Activated CD4-positive, alpha-beta T cell treated with anti-CD3 and anti-CD28 coated beads, Interleukin-2, amount 50 U/mL, for 4 hours (primary cell): ENCODE measurements at places on chromosomes 16 and 17.

- DNase-seq = no peak
Measured at GRCh38 chr16:89616623-89617022, 3.2 kb downstream of the DPEP1 start.

DNA sequence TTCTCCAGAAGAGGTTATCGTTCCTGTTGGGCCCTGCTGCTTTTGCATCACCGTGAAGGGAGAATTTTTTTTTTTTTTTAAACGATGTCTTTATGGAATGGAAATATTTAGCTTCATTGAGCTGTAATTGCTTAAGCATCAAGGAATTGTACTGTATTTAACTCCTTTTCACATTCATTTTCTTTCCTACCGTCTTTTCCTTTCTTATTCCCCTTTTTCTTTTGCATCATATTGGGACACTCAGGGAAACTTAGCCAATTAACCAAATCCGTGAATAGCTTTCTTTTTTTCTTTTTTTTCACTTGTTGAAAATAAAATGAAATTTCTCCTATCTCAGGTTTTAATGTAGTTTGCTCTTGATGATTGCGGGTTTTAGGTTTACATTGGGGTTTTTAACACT lies 1.5 kb downstream of the TNRC6A start:
- DNase-seq = no peak

GRCh38 chr17:38343608-38344419 lies at the start of gene GPR179:
Gene GPR179, minus strand, starts transcription at chr17:38343956. Its CDS starts 167 bp downstream, at chr17:38343789.
- no peak for DNase-seq

GRCh38 chr17:74448756-74449155 lies 16.9 kb downstream of the GPRC5C start:
- DNase-seq = no peak

DNA sequence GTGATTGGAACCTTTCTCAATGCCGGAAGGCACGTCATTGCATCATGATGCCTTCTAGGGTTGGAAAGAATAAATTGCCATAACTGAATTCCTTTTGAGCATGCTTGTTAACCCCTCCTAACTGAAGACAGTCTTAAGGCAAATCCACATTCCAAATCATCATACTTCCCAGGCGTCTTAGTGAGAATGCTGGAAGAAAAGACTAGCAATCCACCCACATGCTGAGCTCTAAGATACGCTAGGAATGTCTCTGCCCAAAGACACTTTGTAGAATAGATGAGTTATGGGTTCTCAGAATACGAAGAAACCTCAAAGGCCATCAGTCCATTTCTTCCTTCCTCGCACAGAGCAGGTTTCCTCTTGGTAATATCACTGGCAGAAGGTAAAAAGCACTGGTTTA lies 486.5 kb downstream of the HS3ST4 start:
- no peak for DNase-seq

GRCh38 chr17:31318298-31318801 lies 3.1 kb downstream of the EVI2A start:
- DNase-seq = peak; percentile 35

DNA sequence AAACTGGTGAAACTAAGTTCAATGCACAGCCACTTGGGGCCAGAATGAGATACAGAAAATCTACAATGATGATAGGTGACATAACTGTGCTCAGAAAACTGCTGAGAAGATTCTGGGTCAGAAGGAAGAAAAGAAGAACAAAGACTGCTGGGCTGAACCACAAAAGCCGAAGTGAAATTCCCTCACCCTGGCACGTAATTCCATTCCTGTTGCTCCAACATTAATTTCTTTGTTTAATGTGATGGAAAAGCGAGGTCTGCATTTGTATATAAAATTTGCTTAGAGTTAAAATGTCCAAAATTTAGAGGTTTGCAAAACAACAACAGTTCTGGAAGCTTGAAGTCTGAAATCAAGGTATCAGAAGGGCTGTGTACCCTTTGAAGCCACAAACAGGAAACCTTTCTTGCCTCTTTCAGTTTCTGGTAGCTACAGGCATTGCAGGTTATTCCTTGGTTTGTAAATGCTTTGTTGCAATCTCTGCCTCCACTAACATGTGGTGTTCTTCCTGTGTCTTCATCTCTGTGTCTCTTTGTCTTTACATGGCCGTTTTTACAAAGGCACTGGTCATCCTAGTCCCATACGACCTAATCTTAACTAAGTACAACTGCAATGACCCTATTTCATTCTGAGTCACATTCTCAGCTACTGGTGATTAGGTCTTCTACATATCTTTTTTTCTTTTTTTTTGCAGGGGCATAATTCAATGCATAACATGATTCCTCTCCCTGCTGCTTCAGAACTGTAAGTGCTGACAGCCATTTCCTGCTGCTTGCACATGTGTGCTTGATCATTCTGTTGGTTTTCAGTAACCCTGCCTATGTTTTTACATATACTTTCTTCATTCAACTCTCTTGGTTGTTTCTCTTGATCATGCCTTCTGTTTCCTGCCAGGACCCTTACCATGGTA lies 603.0 kb upstream of the CDH8 start:
- DNase-seq = no peak

DNA sequence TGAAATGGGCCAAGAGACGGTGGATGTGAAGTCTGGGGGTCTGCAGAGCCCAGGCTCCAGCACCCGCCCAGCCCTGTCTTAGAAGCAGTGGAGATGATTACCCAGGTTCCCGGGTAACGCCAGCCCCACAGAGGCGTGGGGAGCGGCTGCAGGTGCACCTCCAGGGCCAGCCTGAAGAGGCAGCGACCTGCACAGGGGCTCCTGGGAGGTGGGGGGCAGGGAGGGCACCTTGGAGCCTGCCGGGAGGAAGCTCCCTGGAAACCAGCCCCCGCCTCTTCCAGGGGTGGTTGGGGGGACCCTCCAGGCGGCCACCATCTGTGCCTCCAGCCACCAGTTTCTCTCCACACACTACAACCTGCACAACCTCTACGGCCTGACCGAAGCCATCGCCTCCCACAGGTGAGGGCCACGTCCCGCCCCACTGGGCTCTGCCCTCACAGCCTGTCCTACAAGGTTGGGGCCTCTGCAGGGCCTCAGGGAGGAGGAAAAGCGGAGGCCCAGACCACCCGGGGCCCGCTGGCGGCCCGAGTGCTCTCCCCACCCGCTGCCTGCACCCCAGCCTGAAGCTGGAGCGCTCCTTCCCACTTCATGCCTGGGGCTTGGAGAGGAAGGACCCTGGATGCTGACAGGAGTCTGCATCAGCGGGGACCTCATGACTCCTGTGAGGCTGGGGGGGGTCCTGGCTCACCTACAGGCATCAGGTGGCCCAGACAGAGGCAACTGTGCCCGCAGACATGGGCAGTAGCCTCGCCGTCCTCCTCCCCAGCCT lies 10.5 kb downstream of the GAA start:
- no peak for DNase-seq

- no peak for DNase-seq
Measured at GRCh38 chr17:7885367-7886226, 3.0 kb upstream of the CHD3 start.

DNA sequence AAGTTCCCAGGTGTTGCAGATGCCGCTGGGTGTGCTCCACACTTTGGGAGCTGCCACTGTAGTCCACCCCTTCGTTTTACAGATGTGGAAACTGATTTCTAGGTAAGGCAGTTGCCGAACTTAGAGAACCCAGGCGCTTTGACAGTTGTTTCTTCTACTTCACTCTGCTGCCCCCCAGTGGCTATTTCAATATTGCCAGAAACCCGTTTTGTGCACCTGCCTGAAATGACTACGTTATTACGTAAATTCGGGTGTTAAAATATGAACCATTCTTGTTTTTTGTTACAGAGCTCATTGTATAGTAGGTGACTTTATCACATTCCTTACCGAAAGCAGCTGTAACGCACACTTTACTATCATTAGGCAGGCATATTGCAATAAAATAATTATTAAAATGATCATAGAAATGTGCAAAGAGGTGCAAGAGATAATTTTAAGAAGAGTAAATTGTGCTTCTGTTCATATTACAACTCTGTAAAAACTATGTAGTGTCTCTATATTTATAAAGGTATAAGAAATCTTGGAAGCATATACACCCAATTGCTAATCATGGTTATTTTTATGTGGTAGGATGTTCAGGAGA lies 44.9 kb downstream of the OTOA start:
- DNase-seq = peak; percentile 91

DNA sequence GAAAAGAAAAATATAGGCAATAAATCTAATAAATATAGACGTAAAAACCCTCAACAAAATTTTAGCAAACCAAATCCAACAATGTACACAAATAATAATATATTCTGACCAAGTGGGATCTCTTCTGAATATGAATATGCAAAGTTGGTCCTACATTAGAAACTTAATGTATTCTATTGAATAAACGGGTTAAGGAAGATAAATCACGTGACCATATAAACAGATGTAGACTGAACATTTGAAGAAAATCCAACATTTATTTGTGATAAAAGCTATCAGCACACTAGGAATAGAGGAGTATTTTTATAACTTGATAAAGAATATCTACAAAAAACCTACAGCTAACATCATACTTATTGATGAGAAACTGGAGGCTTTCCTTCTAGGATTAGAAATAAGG lies 502.8 kb upstream of the KIF2B start:
- DNase-seq = no peak

- peak; percentile 37 for DNase-seq
Measured at GRCh38 chr17:44197980-44198720, 1.5 kb downstream of the ATXN7L3 start.

GRCh38 chr16:79287424-79287917 lies 313.1 kb downstream of the MAF start:
- no peak for DNase-seq

DNA sequence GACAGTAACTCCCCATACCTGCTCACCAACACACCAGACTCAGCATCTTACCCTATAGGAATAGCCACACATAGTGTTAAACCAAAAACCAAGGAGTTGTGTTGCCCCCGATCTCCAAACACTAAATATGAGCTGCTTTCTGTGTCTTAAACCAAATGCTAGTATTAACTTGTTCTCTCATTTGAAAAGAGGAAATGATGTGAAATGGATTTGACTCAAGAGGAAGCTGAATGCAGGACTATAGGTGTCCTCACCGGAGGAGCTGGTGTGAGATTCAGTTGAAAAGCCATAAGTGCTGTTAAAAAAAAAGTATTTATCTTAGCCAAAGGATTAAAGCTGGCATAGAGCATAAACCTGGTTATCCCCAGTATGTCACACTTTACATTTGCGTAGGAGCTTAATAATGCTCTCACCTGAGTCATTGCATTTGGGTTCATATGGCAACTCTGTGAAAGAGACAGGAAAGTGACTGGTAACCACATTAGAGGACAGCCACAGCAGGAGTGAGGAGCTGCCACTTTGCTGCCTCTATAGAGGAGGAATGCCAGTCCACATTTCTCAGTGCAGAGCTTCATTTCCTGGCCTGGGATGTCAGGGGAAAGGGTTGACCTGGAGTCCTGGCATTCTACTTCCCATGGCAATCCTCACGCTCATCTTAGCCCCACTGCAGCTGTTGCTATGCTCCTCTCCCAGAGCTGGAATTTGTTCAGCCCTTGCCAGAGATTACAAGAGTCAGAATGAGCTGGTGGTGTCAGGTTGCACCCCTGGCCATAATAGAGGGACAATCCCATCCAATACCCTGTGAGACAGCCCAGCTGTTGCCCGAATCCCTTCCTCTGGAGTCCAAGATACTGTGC lies 143.3 kb upstream of the ANKFN1 start:
- DNase-seq = no peak

DNA sequence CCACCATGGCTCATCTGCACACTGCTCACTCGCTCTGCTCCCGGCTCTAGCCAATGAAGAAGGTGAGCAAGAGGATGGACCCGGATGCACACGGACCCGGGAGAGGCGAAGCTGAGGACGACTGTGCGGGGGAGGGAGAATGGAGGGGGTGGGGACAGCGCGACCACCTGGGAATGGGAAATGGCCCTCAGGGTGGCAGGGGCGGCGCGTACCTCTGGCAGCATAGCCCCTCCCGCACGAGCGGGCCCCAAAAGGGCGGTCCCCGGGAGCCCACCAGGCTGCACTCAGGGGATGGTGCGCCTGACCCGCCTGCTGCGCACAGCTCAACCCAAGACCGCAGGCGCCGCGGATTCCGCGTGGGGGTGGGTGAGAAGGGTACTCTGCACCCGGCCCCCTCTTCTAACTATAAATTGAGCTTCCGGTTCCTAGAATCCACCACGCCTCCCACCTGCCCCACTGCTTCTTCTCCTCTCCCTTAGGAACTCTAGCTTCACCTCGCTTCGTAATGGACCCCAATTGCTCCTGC lies 6.1 kb downstream of the MT1H start:
- peak; percentile 31 for DNase-seq

DNA sequence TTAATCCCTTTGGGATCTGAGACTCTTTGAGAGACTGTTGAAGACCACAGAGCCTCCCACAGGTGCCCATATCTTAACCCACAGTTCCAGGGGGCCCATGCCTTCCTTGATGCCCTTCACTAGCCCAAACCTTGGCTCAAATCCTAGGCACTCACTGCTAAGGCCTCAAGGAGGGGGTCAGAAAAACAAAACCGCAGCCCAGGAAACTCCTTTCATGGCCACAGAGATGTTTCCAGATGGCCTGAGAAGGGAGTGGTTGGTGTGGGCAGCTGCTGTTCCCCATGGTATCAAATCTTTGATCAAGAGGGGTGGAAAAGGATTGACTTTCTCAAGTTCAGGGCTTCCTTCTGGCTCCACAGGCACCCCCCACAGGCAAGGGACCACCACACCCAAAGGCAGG lies 44.7 kb downstream of the CDH1 start:
- DNase-seq = no peak

- DNase-seq = no peak
Measured at GRCh38 chr17:81537856-81538555, 9.8 kb downstream of the FSCN2 start.

DNA sequence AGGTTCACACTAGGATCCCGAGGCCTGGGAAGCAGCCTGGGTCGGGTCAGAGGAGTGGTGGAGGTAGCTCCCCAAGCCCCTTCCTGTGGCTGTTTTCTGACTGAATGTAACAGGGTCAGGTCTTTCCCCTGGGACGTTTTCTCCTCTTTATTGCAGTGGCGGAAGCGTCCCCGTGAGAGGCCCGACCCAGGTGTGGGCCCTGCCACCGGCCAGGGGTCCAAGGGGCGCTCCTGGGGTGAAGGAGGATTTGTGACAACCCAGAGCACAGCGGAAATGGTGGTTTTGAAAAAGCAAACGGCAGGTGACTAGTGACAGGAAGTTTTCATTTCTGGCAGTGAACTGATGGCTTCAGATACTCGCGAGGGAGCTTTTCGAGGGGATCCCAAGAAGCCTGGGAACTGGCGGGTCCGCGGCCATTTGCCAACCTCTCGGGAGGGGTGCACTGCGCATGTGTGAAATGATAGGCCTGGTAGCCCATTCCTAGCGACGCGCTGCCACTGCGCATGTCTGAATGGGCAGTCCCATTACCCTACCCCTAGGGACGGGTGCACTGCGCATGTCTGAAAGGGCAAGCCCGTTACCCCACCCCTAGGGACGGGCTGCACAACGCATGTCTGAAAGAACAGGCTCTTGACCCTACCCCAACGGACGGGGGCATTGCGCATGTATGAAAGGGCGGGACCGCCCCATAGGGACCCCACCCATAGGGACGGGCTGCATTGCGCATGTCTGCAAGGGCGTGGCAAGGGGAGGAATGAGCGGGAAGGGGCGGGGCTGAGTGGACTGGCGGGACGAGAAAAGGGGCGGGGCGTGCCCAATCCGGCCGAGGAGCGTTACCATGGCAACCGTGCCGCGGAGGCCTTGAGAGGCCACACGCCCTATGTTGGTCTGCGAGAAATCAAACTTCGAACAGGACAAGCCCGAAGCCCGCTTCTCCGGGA lies 1747.9 kb downstream of the TP53TG3F start:
- DNase-seq = no peak
